ENCODE measurements at places on chromosomes 2 and 18. TPM values are rescaled to one million over a fixed set of nuclear protein-coding genes. Genes with fewer than 3 reads are reported as not detected.

The PRKAG3 gene
- polyA plus RNA-seq = 0.03 TPM

The PROC gene
- not detected for polyA plus RNA-seq

The IL1B gene
- polyA plus RNA-seq = 0.29 TPM

The REG3G gene
- polyA plus RNA-seq = 0.06 TPM

The PPM1B gene
- 24.6 TPM for polyA plus RNA-seq

The LYG2 gene
- polyA plus RNA-seq = not detected

The RAX gene
- polyA plus RNA-seq = not detected

The RAB27B gene
- polyA plus RNA-seq = 0.03 TPM

The NETO1 gene
- 0.38 TPM for polyA plus RNA-seq

The ZDBF2 gene
- 0.72 TPM for polyA plus RNA-seq

The REEP1 gene
- polyA plus RNA-seq = 20.9 TPM

The KIF1A gene
- 0.42 TPM for polyA plus RNA-seq

The PID1 gene
- 4.6 TPM for polyA plus RNA-seq
